ENCODE measurements at places on chromosomes 7 and 10.

- no peak for DNase-seq
Observed at GRCh38 chr7:105827151-105827875, 49.1 kb downstream of the ATXN7L1 start.

DNA sequence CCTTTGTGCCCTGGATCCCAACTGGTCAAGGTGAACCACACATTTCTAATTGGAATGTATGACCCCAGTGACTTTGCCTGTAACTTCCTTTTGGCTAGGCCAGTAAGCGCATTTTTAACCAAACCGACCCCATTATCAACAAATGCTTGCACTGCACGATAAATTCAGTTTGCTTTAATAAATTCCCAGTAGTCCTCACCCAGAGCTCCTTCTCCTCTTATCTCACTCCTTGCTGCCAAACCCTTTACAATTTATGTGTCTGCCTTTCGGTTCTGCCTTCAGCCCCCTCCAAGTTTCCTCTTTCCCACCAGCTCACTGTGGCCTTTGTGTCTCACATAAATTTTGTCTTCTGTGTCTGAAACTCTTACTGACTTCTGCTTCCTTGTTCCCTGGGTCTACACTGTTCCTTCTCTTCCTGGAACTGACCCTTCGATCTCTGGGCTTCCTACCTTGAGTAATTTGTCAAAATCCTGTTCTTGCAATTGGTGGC, 59.0 kb downstream of the TBXAS1 start:
- peak; percentile 74 for DNase-seq

DNA sequence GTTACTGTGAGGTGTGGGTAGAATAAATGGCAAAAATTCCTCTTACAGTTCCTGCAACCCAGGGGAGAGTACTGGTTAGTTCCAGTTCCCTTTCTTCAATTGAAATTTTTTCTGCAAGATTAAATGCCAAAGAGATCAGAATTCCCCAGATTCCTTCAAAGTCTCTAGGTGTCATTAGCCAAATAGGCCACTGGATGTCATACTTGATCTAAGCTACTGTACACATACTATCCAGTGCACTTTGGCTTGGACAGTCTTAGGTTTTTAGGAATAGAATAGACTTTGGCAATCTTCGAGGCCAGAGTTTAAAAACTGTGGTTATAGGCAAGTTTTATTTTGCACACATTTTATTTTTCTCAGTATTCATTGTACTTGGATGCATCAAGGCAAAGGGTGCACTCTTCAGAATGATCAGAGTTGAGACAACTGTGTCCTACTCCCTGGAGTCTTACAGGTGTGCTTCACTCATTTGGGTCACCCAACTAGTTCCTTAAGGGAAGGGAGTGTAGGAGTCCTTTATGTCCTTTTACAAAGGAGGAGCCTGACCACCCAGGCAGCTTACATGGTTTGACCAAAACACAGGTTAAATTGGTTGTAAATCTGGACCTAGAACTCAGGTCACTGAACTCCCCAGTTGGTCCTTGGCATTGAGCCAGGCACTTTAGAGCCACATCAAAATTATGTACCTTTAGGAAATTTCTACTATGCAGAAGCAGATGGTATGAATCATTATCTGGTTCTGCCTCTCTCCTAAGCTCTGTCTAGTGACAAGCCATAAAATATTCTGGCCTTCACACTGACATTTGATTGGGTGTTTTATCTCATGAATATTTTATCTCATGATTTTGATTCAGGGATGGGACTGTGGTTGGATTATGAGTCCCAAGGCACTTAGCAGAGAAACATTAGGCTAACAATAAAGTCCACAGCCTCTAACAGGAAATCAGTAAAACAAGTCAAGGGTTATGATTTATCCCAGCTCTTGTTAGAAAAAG, 49.5 kb downstream of the ASAH2B start:
- peak; percentile 27 for DNase-seq

- peak; percentile 9 for DNase-seq
Observed at GRCh38 chr10:130941886-130942285, 369.6 kb downstream of the TCERG1L start.

DNA sequence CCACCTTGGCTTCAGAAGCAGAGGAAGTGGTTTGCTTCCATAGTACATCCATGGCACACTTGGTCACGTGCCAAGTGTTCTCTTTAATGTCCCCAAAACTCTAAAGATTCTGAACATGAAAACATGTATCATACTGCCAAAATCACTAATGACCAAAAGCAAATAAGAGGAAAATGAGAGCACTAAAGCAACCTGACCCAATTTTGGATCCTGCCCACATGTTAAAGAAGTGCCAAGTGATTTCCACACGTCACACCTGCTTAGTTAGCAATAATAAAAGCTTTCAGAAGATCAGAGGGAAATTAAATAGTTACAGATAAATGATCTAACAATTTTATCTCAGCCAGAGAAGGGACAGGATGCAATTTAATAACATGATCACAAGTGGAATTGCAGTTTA, 1170.0 kb downstream of the XPNPEP1 start:
- no peak for DNase-seq

DNA sequence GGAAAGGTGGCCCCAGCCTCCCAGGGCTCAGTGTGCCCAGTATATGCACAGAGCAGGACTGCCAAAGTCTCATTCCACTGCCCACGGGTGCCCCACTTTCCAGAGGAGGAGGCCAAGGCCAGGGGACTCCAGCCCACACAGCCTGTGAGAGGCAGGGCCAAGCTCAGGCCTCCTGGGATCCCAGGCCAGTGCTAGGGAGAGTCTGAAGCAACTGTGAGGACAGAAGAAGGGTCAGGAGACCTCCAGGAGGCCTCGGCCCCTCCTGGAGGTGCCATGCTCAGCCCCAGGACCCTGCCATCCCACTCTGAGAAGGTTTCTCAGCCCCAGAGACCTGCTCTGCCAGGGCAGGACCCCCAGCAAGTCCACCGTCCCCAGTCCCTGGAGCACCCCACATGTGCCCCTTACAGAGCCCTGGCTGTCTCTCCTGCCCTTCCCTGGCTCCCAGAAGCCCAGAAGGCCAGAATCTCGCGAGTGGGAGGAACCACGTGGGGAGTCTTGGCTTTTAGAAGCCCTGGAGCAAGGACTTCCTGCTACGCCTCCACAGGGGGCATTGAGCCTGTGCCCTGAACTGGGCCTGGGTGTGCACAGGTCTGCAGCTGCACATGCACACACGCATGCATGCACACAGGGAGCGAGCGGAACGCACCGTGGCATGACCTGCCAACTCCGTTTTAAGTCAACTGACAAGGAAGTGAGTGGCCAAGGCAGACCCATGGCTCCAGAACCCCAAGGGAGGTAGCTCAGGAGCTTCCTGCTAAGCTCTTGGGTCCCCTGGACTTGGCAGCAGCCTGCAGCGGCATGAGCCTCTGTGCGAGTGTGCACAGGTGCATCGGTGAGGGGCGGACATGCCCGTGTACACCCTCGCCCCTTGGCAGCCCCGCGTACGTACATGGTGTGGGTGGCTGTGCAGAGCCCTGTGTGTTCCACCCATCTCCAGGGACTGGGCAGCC, 33.6 kb downstream of the ZCCHC24 start:
- DNase-seq = no peak

- DNase-seq = no peak
Observed at GRCh38 chr10:133616371-133617130, 10.0 kb downstream of the FRG2B start.

DNA sequence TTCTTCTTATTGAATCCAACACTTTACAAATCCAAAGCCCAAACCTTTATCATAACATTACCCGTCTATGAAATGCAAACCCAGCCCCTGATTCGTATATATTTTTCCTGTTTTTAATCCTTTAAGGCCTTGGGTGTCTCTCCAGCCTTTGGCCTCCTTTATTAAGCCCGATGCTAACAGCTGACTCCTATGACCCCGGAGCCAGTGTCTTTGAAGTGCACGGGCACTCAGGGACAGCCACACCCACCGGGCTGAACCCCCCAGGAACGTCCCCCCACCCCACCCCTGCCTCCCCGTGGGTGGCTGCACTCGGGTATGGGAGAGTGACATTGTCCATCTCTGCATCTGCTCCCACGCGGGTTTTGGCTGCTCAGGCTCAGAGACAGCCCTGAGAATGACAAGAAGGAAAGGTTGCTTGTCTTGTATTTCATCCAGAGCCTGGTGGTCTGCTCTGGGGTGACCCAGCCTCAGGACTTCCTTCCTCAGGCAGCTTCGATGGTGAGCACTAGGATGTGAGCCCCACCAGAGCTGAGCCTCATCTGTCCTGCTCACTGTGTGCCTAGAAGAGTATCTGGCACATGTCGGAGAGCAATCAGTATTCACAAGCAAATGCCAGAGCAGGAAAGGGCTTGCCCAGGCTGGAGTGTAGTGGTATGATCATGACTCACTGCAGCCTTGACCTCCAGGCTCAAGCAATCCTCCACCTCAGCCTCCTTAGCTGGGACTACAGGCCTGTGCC, 210.4 kb downstream of the SKIDA1 start:
- no peak for DNase-seq

DNA sequence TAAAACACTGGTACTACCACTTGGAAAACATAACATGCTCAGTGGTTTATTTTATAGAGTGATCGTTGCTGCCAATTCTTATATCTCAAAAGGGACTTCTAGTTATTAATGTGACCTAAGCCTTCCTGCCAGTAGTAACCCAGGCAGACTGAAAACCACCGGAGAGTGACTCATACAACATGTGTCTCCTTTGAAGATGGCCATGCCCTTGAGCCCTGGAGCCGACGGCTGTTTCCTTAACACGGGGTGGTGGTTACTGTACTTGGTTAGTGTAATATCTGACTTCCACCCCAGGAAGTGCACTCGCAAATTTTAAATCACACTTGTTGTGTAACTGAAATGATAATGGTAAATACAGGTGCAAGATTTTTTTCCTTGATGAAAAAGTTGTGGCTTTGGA, 30.5 kb downstream of the JAKMIP3 start:
- peak; percentile 37 for DNase-seq

DNA sequence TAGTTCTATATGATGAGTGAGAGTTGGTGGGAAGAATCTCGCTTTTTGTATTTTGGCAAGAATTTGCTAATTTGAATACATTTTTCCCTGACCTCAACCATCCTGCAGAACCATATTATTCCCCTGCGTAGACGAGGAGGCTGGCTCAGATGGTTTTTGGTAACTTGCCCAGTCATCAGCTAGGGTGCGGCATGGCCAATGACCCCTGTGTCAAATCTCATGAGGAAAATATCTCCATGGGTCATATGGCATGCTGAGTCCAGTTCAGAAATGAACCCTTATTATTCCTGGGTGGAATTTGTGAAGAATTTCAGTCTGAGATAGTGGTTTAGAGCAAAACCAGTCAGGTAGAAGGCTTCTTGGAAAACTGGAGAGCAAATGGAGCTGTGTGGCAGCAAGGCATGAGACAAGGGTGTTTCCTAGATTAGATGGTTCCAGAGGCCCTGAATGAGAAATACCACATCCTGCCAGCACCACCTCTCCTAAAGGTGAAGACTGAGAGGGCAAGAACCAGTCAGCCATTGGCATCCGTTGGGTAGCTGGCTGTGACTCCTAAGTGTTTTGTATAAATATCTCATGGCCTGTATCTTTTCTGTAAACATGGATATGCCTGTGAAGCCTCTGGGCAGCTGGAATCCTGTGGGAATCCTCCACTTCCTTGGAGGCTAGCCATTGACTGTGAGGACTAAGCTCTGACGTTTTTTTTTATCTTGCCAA, 5.8 kb upstream of the UPP1 start:
- no peak for DNase-seq

DNA sequence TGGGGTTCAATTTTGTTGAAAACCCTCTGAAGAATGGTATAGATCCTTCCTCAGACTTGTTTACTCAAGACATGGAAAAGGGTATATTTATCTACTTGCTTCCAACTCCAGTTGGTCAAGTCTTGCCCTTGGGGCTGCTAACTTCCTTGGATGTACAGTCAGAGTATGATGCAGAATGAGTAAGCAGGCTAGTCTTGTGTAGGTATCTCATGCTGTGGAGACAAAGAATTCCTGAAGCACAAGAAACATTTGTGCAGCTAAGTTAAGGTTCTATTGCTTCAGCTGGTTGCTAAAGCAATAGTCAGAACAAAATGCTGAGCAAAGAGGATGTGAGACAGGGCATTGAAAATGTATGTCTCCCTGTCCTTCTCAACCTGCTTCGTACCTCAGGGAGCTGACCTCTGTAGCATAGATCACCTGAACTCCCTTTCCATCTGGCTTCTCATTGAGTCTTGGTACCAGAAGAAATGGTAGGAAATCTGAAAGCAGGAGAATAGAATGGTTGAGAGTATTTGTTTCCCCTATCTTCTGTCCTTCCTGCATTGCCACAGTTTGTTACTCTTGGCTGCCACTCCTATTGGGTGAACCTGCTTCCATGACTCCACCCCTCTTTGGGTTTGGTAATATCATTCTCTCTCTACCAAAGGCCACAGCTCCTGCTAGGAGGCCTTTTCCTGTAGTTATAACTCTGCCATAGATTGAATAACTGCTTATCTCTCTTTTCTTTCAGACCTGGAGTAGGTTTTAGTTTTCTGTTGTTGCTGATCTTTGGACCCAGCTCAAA, 346.0 kb downstream of the PHF14 start:
- no peak for DNase-seq

- no peak for DNase-seq
Observed at GRCh38 chr10:69303632-69304051, 25.3 kb downstream of the HK1 start.
